ENCODE measurements at places on chromosomes 1 and 21.

- no peak for DNase-seq
Observed at GRCh38 chr1:2430592-2430973, 18.2 kb upstream of the PEX10 start.

GRCh38 chr1:182291584-182292192 is 99.9 kb downstream of the GLUL start:
- no peak for DNase-seq

DNA sequence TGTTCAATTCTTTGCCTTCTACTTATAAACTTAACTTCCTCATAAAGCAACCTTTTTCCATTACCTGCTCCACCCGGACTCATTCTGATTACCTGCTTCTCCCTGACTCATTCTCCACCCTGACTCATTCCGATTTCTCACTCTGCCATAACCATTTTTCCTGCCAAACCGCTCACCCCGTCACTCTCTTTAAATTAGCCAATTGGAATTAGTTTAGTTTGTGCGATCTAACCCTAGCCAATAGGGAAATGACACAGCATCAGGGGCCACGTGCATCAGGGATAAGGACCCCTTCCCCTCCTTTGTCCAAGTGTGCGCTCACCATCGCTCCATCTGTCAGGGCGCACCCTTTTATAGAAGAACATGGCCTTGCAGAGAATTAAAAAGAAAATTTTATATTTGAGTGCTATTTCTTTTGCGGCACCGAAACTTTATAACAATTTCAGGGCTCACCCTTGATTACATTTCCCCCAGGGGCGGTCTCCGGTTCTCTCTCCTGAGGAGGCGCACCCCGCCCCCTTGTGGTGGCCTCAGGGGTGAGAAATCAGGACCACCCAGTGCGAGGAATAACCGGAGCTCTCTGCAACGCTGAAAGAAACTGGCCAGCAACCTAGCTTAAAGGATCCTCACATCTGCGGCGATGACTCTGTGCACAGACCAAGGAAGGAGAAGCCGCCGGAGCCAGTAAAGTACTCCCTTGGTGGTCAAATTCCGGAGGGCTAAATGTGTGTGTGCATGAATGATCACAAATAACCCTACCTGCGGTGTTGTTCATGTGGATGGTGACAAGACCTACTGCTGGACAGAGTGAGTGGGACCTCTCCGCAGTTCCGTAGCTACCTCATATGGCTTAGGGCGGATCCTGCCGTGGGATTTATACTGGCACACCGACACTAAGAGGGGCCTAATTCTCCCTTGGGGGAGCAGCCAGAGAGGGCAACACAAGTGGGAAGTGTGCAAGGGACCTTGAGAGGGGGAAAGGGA is 30.3 kb upstream of the CBR3 start:
- DNase-seq = peak; percentile 17

DNA sequence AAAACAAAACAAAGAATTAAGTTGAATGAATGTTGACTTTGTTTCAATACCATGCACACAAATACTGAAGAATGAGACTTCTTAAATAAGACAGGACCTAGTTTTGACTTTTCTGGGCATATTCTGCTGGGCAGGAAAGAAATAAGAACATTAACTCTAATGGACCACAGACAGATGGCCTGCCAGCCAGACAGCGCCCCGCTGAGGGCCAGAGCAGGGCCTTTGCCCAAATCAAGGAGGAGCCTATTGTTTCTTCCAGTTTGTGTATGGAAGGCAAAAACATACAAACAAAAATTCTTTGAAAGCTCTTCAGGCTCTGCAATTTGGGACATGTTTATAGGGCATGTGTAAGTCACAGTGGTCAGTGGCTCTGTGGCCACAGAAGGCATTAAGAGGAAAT is 44.4 kb upstream of the KIF26B start:
- no peak for DNase-seq

- DNase-seq = no peak
Observed at GRCh38 chr1:201307760-201308499, 24.6 kb downstream of the PKP1 start.

GRCh38 chr1:97623220-97623619 is 297.6 kb downstream of the DPYD start:
- DNase-seq = no peak

GRCh38 chr1:205448540-205449253 is 7.1 kb downstream of the BLACAT1 start:
- DNase-seq = no peak

DNA sequence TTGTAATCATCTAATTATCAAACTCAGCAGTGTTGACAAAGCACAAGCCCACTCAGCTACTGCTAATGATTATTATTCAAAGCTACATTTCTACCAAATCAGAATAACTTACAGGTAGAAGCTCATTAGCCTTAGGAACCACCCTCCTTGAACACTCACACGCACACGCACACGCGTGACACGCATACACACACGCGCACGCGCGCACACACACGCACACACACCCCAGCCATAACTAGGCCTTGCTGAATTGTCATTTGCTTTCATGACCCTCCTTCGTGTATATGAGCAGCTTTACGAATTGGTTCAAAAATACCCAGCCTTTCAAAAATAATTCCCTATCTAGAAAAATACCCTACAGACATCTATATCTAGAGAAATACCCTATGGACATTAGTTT is 195.6 kb downstream of the SMYD3 start:
- DNase-seq = no peak

GRCh38 chr1:53077599-53077965 is 15.6 kb downstream of the PODN start:
- no peak for DNase-seq

GRCh38 chr1:214028649-214029406 is 41.1 kb downstream of the PROX1 start:
- no peak for DNase-seq

- DNase-seq = no peak
Observed at GRCh38 chr1:42085596-42085995, 67.6 kb upstream of the GUCA2B start.

DNA sequence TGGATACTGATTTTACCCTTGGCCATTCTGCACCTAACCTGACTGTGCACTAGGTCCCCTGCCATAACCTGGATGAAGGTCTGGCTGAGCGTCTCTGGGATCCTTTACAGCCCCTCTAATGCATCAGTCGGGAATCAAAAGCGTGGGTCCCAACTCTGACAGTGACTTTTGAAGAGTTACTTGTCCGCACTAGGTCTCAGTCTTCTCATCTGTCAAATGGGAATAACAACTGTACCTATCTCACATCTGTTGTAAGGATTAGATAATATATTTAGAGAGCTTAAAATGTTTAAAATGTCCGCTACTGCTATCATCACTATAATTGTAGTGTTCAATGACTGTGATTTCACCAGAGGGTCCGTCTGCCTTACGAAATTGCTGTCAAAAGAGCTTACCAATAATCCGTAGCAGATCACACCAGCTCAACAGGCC is 746 bp downstream of the TADA1 start:
- DNase-seq = no peak

GRCh38 chr1:164794356-164794755 is 235.4 kb downstream of the PBX1 start:
- peak; percentile 13 for DNase-seq

GRCh38 chr1:205604825-205605505 is 26.8 kb downstream of the ELK4 start:
- no peak for DNase-seq

DNA sequence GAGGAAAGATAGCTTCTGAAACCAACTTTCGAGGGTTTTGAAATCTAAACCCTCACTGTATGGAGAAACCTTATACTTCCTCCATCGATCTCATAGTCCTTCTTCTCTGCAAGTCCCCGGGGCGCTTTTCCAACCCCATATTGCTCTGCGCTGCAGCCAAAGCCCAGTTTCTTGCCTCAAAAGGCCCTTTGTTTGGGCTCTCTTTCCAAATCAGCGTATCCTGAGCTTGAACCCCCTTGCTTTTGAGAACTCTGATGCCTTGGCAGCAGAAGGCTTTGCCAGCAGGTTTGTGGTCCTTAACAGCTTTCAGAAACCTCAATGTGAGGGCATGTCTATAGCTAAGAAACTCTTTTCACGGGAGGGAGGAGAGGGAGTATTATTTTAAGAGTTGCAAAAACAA is 21.6 kb downstream of the PLPP3 start:
- DNase-seq = no peak

GRCh38 chr1:63024132-63024531 is 240.2 kb downstream of the ATG4C start:
- DNase-seq = no peak

DNA sequence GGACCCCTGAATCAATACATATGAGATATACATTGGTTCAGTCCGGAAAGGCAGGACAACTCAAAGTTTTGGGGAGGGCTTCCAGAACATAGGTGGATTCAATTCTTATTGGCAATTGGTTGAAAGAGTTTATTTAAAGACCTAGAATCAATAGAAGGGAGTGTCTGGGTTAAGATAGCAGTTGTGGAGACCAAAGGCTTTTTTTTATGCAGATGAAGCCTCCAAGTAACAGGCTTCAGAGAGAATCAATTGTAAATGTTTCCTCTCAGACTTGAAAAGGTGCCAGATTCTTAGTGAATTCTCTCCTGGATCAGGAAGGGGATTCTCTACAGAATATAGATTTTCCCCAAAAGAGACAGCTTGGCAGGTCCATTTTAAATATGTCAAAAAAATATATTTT is 27.0 kb upstream of the CD5L start:
- DNase-seq = no peak

DNA sequence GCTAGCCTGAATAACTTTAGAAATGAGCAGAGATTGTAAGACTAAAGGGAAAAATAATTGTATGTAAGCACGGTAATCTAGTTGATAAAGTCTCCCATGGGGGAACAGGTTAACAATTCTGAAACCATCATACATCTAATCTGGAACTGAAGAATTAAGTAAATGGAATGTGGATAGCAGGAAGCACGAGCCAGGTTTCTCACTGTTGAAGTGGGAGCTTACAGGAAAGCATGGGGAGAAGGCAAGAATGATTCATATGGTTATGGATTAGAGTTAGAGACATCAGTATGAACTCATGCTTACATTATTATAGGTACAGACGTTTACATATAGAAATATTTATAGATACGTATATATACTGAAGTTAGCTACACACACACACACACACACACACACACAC is 83.0 kb downstream of the LEPR start:
- no peak for DNase-seq

GRCh38 chr1:20723159-20723536 is 5.3 kb upstream of the KIF17 start:
- no peak for DNase-seq

DNA sequence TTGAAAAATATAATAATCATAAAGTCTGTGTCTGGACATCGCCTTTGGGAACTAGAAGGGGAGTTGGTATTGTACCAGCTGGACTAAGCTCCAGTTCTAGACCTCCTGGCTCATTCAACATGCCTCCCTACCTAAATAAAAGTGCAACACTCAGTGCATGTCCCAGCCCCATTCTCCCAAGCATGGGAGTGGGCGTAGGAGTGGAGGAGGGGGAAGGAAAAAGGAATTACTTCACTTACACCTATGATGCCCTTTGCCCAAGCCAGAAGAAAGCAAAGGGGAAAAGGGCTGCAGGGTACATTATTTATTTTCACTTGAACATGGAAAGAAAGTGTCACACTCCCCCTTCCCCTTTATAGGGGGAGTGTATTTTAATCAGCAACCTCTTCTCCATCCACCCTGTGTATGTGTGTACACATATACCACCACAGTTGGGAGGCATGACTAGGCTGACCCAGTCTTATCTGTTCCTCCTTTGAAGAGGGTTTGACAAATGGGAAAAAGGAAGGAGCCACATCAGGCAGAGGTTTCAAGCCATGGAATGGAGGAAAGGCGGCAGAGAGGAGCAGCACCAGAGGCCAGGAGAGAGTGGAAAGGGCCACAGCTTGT is 3.2 kb downstream of the NIT1 start:
- DNase-seq = no peak

GRCh38 chr21:45073301-45074047 is 906 bp upstream of the ADARB1 start:
- DNase-seq = peak; percentile 68

DNA sequence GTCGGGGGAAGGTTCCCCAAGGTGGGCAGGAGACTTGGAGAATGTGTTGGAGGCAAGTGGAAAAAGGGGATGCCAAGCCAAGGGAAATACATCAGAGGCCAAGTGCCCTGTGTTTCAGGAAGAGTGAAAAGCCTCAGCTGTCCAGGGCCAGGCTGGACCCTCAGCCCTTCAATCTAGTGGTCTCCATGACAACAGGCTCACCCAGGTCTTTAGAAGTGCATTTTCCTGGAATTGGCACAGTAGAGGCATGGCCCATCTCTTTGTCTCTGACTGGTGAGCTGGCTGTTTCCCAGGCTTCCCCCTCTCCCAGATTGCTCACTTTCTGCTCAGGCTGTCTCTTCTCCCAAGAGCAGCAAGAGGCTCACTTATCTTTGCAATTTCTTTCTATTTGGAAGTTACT is 10.4 kb upstream of the RHBG start:
- DNase-seq = no peak

DNA sequence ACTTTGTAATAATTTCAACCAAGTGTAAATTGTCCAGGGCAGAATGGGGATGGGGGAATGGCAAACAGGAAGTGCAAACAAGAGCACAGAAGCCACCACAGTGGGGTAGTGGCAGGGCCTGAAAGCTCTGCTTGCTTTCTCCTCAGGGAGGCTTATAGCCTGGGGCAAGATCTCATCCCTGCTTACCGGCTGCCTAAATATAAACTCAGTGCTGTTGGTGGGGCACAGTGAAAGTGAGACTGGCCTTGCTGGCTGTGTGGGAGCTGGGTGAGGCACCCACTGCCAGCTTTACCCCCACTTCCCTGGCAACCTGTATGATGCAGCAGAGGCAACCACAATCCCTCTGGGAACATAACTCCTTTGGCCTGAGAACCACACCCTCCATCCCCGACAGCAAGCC is 15.2 kb downstream of the STYXL2 start:
- DNase-seq = no peak

DNA sequence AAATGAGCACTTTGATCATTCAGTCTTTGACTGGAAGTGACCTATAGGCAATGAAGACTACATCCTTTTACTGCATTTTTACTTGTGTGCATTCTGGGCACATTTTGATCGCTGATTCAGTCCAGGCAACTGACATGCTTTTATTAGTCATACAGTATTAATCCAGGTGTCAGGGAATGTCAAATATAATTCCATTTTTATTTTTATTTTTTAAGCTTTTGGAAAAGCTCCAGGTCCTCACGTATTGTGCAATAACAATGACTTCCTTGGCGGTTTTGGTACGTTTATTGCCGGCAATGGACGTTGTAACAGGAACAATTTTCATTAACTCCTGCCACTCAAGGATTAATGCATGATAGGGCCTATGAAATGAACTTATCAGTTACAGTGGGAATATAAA is 302.6 kb upstream of the PTBP2 start:
- DNase-seq = no peak

All from RKO (cell line).